ENCODE measurements at places on chromosomes 2 and 18.

DNA sequence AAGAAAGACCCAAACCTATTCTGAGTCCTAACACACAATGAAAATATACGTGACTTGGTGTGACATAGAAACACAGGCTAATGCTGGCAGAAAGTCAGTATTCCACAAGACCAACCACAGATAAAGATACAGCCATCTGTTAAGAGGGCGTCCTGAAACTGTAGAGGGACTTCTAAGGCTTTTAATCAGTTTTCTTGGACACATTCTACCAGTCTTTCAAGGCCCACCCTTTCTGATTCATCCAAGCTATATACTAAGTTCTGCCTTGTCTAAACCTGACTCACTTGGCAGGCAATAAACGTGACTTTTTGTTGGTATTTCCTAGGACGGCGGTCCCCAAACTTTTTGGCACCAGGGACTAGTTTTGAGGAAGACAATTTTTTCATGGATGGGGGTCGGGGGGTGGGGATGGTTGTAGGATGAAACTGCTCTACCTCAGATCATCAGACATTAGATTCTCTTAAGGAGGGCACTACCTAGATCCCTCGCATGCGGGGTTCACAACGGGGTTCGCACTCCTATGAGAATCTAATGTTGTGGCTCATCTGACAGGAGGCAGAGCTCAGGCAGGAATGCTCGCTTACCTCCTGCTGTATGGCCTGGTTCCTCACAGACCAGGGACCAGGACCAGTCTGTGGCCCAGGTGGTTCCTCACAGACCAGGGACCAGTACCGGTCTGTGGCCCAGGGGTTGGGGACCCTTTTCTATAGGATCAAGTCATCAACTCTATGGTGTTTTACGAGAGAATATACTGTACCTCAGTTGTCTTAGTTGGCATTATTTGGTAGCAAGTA lies 61.4 kb downstream of the SP3 start:
- no peak for DNase-seq

DNA sequence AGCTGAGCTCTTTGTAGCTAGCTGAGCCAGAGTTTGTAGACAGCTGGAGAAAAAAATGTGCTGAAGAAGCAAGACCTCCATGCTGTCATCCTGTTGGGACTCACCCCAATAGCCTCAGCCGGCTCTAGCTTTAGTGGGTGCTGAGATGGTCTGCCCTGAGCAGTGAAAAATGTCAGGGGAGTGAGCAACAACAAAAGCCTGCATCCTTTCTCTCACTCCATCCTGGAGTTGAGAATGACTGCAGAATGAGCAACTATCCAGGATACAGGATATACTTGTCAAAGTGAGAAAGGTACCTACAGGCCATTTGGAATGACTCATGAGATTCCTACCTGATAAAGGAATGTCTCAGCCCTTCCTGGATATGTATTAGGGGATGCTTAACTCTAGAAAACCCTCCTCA lies 146.1 kb upstream of the DLX2 start:
- no peak for DNase-seq

DNA sequence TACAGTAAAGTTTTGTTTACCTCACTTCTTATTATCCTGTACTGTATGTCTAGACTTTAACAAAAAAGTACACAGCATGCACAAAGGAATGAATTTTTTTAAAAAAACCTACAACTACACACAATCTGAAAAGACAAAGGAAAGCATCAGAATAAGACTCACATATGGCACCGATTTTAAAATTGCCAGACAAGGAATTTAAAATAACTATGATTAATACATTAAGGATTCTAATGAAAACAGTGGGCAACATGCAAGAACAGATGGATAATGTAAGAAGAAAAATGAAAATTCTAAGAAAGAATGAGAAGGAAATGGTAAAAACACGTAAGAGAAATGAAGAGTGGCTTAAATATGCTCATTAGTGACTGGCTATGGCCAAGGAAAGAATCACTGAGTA lies 638.2 kb downstream of the FBXO15 start:
- no peak for DNase-seq

DNA sequence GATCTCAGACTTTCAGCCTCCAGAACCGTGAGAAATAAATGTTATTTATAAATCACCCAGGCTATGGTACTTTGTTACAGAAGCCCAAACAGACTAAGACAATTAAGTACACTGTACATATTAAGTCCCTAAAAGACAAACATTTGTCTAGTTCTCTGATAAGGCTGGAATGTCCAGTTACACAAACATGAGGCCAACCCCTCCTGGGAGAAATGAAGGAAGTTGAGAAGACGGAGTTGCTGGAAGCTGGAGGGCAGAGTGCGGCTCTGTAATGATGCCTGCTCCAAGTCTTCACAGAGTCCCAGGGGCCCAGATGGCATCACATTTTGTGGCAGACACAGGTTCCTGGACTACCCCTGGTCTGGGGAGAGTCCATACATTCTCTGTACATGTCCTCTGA lies 79.2 kb upstream of the ST8SIA3 start:
- DNase-seq = no peak

- no peak for DNase-seq
These were observed 91.1 kb downstream of the ITSN2 start for GRCh38 chr2:24269265-24269664.

GRCh38 chr2:109538546-109538945 lies 75.2 kb downstream of the SEPTIN10 start:
- DNase-seq = no peak

GRCh38 chr2:28631514-28632206 lies 120.0 kb upstream of the PPP1CB start:
- no peak for DNase-seq

DNA sequence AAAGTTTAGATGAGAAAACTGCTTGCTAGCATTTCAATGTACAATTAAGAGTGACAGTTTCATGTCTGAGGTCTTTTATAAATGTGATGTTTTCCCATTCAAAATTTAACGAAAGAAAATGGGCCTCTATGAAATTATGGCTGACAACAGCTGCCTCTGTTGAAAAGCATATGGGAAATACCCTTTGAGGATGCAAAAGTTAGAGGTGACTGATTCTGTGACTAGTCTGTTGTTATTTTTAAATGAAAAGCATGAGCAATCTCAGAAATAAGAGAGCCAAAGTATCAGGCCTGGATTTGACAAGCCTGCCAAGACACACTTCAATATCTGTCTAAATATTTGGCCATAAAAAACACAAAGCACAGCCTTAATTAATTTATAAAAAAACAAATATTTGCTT lies 580.8 kb downstream of the ERBB4 start:
- no peak for DNase-seq

DNA sequence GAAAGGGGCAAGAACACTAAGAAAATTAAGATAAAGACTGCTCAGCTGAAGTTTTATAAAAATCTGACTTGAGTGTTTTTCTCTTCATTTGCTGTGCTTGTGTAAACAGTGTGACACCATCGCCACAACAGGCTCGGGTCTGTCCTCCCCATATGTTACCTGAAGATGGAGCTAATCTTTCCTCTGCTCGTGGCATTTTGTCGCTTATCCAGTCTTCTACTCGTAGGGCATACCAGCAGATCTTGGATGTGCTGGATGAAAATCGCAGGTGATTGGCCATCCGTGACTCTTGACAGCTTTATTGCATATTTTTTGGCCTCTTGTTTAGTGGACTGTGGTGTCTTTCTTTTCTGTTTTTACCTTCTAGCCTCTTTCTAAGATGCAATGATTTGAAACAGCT lies 22.1 kb downstream of the MFF start:
- no peak for DNase-seq

DNA sequence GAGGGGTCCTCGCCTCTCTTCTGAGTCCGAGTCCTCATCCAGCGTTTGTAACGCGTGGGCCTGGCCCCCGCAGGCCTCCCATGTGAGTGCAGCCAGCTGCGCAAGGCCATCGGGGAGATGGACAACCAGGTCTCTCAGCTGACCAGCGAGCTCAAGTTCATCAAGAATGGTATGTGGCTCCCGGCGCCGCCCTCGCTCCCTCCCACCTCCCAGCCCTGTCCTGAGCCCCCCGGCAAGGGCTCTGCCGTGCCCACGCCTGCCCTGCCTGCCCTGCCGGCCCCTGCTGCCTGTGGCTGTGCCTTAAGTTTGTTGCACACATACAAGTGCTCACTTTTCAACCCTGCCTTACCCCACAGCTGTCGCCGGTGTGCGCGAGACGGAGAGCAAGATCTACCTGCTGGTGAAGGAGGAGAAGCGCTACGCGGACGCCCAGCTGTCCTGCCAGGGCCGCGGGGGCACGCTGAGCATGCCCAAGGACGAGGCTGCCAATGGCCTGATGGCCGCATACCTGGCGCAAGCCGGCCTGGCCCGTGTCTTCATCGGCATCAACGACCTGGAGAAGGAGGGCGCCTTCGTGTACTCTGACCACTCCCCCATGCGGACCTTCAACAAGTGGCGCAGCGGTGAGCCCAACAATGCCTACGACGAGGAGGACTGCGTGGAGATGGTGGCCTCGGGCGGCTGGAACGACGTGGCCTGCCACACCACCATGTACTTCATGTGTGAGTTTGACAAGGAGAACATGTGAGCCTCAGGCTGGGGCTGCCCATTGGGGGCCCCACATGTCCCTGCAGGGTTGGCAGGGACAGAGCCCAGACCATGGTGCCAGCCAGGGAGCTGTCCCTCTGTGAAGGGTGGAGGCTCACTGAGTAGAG lies 14.4 kb upstream of the ALLC start:
- no peak for DNase-seq

All from activated CD4-positive, alpha-beta T cell treated with anti-CD3 and anti-CD28 coated beads for 24 hours (primary cell).